ENCODE measurements at places on chromosomes 5 and 9. TPM values are rescaled to one million over a fixed set of nuclear protein-coding genes. Genes with fewer than 3 reads are reported as not detected.

The EPB41L4B gene
- polyA plus RNA-seq, result 1.5 TPM

The MEF2C gene
- 2.0 TPM for polyA plus RNA-seq

The SARDH gene
- 2.2 TPM for polyA plus RNA-seq

The C1QTNF2 gene
- 1.1 TPM for polyA plus RNA-seq

The CCDC192 gene
- not detected for polyA plus RNA-seq

The OCLN gene
- polyA plus RNA-seq, result 2.1 TPM

The KIF4B gene
- not detected for polyA plus RNA-seq

The DMRTA1 gene
- 0.07 TPM for polyA plus RNA-seq

The F12 gene
- polyA plus RNA-seq, result 0.48 TPM

The FCN2 gene
- polyA plus RNA-seq, result not detected

The PSAT1 gene
- 216 TPM for polyA plus RNA-seq

The SHOC1 gene
- 0.07 TPM for polyA plus RNA-seq

The SPINK7 gene
- not detected for polyA plus RNA-seq

The IL13 gene
- not detected for polyA plus RNA-seq

The CNTLN gene
- 11.7 TPM for polyA plus RNA-seq

The C9orf153 gene
- 0.30 TPM for polyA plus RNA-seq

The TEK gene
- 35.2 TPM for polyA plus RNA-seq

The PIP5K1B gene
- polyA plus RNA-seq, result not detected

The MARCHF3 gene
- 6.7 TPM for polyA plus RNA-seq

The PCDHB15 gene
- 0.93 TPM for polyA plus RNA-seq

All from AG04450 (cell line).